ENCODE measurements at places on chromosomes 2 and 18. TPM values are rescaled to one million over a fixed set of nuclear protein-coding genes. Genes with fewer than 3 reads are reported as not detected.
A peak's percentile ranks its signal among the peaks of the same experiment; 100 is the strongest.

GRCh38 chr2:46269001-46269400 lies 28.2 kb upstream of the EPAS1 start:
- ATAC-seq = no peak

GRCh38 chr2:6866275-6866671 lies 566 bp upstream of the CMPK2 start:
- ATAC-seq = peak; percentile 74

- ATAC-seq = no peak
Observed at GRCh38 chr2:100673691-100674485, 111.1 kb downstream of the PDCL3 start.

DNA sequence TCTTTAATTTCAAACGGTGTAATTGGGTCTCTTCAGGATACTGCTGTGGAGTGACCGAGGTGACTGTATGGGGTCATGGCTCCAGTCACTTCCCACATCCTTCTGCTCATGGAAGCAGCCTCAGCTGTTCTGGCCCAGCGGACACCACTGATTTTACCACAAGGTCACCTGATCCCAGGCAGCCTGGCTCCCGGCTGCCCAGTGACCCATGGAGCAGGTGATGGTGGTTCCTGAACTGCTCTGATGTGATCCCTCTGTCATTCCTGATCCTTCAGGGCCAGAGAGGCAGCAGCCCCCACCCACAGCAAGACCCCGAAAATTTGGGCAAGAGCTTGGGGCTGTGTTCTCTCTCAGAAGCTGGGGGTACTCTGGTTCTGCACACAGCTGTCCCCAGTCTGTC lies 35.5 kb upstream of the HS6ST1 start:
- ATAC-seq = no peak

DNA sequence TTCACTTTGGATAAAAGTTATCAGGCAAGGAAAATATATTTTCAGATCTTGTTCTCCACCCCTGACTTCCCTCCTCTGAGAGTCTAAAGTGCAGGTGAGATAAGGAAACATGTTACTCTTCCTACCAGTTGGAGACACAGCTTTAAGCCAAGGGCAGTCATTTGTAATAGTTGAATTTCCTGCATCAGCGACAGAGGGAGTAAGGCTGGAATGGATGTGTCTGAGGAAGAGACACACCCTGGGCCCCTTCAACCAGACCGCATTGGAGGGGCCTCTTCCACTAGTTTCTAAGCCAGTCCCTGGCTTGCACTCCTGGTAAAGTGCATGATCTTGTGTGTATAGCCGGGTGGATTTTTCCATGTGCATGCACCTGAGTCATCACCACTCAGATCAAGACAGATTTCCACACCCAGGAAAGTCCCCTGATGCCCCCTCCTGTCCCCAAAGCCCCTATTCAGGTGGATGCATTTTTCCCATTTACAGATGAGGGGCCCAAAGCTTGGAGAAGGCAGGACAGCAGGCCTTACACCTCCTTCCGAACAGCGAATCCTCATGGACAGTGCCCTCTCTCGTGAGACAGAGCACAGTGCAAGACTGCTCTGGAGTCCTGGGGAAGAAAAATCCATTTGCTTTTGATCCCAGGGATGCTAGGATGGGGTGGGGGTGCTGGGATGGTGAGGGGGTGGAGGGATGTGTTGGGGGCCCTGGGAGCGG lies 66.7 kb upstream of the SH3RF3 start:
- no peak for ATAC-seq

LIMS2 gene
- total RNA-seq = 6.0 TPM

CCDC121 gene
- 1.3 TPM for total RNA-seq

DNA sequence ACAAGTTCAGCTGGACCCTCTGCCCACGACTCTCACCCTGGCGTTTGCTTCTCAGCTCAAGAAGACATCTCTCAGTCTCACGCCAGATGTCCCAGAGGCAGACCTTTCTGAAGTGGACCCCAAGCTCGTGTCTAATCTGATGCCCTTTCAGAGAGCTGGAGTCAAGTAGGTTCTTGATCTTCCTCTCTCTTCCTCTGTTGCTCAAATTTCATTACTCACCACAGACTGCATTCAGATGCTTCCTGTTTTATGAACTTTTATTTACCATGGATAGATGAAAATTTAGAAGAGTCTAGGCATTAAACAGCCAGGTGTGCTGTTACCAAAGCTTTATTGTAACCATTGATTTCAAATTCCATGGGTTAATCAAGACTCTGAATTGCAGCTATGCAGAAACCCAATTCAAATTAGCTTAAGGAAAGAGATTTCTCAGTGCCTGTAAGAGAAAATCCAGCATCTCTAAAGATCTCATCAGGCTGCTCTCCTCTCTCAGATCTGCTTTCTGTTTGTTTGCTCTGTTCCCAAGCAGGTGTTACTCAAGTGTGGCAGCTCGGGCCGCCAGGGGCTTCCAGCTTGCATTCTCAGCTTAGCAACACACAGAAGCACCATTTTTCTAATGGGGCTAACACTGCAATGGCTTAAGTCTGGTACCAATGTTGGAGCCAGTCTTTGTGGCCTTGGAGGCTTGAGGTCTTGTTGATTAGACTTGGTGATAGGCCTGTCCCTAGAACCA lies 16.5 kb downstream of the SMARCAL1 start:
- ATAC-seq = no peak

DNA sequence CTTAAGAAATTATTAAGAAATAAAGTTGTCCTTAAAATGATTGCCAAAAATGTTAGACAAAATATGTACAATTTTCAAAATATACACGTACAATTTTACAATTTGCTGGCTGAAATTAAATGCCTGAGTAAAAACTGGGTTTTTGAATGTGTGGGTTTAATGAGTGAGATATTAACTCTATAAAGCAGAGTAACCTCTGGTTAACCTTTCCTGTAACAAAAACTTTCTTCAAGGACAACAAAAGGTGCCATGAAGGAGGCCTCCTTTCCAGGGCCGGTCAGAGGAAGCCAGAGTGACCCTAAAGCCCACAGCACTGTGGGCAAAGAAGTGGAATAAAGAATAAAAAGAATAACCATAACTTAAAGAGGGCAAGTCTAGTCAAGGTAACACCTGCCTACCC lies 16.5 kb upstream of the MAL start:
- ATAC-seq = no peak

DNA sequence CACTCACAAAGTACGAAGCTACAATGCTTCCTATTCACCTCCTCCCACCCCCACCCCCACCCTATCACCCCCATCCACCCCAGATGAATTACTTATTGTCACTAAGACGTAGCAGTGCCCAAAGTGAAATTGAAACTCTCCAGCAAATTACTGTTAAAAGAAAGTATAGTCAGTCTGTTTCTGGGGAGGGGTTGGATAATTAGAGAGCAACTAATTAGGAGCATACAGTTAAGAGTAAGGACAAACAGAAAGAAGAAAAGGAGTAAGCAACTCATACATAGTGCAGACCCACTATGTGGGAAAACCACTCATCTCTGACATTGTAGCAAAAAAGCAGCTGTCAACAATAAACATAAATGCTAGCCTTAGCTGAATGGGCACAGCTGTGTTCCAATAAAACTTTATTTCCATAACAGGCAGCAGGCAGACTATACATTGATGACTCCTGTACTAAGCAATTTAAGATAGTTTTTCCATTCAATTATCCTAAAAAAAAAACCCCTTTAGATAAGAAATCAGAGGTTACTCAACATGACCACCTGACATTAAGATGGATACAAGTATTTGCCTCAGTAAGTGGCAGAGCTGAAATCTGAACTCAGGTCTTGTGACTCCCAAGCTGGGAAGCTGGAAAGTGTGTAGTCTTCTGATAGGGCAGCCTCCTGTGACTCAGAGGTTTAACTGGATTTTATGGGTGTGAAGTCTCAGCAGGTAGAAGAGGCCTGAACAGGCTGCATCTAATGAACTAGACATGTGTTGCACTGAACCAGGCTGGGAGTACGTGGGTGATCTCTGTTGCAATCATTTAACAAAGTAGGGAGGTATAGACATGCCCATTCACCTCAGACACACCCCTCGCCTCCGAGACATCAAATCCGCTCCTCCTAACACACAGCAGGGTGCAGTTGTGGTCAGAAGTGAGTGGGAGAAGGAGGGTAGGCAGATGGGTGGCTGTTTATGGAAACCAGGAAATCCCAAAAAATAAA lies 171.8 kb upstream of the KLF7 start:
- peak; percentile 96 for ATAC-seq

SNORC gene
- 1.8 TPM for total RNA-seq

IL1A gene
- total RNA-seq = 9.4 TPM

EFHD1 gene
- total RNA-seq = 1.1 TPM

C1QL2 gene
- not detected for total RNA-seq

DNA sequence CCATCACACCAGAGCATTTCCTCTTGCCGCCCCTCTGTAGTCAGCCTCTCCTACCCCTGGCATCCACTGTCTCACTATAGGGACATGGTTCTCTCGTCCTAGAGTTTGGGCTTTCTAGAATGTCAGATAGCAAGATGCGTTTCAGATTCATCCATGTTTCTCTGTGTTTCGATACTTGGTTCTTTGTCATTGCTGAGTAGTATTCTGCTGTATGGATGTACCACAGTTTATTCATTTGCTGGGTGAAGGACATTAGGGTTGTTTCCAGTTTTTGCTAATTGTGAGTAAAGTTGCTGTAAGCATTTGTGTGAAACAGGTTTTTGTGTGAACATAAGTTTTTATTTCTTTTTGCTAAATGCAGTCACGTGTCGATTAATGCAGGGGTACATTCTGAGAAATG lies 3.8 kb downstream of the ZNF532 start:
- ATAC-seq = no peak

NRP2 gene
- total RNA-seq = 20.0 TPM

- no peak for ATAC-seq
Observed at GRCh38 chr2:237480556-237480955, 6.5 kb upstream of the MLPH start.

DNA sequence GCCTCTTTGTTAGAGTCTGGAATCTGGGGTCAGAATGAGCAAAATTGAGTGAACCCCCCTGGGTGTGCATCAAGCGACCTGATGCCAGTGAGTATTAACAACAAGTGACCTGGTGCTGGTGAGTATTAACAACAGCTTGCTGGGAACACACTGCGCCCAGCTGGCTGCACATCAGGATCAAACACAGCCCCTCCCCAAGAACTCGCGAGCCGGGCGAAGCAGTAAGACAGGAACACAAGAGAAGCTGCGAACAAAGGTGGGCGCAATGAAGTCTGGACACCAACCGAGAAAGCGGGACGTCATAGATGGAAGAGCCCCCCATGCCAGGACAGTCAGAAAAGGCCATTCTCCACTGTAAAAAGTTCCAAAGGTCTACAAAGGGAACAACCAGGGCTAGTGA lies 34.3 kb downstream of the CRACDL start:
- no peak for ATAC-seq

ALMS1 gene
- total RNA-seq = 6.7 TPM

HOXD4 gene
- 0.36 TPM for total RNA-seq

FBXO15 gene
- 0.76 TPM for total RNA-seq

DNA sequence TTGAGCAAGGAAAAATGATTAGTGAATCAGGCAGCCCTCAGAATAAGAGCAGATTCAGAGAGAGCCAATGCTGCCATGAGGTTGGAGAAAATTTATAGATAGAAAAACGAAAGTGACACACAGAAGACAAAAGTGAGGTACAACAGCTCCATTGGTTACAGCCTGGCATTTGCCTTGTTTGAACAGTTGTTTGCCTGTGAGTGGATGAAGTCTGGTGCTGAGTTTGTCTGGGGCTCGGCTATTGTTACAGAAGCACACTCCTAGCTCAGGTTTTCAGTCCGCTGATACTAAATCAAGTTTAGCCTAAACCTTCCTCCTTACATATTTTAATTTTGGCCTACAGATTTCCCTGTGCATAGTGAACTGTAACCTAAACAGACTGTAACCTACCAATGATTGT lies 387.8 kb upstream of the RAB12 start:
- ATAC-seq = no peak

SULT1C2 gene
- not detected for total RNA-seq

G6PC2 gene
- not detected for total RNA-seq

DNA sequence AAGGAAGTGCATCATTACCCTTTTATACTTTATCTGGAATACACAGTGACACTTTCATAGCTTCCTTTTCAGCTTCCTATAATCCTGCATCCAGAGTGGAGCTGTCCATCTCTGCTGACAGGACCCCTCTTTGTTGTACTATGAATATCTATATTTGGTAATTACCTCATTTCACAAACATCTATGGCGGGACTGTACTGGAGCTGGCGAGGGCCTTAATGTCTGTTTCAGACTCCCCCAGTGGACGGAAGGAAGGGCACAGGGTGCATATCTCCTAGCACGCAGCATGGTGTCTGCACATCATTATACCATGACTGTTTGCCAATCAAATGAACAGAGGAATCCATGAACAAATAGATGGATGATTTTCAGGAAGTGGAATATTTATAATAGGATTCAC lies 142.3 kb downstream of the SOX11 start:
- no peak for ATAC-seq

DNA sequence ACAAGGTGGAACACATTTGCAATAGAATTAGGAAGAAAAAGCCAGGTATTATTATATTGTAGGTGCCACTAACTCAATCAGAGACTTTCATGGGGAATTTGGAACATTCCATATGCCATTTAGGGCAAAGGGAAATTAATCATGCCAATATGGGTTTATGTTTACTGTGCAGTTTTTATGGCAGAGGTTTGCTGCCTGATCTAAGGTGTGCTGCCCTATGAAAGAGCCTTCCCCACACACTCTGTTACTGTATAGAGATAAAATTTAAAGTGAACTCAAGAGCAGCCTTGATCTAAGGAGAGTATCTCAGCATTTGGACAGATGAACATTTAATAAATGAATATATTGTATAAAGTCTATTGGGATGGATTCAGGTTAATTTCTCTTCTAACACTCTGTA lies 771.6 kb downstream of the CNTNAP5 start:
- ATAC-seq = no peak

DNA sequence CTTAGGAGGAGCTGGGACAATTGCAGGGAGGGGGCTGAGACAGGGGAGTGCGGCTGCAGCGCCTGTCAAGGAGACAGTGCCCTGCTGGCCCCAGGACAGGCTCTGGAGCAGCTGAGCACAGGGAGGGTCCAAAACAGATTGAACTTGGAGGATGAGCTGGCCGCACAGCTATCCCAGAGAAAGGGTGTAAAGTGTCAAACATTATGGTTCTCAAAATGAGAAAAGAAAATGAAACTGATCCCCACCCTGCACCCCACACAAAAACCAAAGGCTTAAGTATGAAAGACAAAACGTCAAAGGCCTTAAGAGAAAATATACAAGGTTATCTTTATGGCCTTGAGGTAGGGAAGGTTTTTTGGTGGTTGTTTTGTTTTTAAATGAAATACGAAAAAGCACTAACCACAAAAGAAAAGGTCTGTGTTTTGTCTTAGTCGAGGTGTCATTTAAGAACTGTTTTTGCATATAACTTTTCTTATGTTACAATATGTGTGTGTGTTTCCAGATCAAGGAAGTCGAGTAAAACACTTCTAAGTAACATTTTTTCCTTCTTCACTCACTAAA lies 111.8 kb downstream of the HDAC4 start:
- no peak for ATAC-seq

DNA sequence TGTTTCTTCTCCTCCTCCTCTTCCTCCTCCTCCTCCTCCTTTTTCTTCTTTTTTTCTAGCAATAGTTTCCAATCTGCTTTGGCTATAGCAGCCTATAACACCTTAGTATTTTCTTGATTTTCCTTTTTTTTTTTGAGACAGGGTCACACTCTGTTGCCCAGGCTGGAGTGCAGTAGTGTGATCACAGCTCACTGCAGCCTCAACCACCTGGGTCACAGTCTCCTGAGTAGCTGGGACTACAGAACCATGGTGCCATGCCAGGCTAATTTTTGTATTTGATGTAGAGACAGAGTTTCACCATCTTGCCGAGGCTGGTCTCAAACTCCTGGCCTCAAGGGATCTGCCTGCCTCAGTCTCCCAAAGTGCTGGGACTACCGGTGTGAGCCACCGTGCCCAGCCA lies 10.7 kb upstream of the THNSL2 start:
- no peak for ATAC-seq

Data from esophagus mucosa (tissue), 1 donor.